CD4-positive, CD25-positive, alpha-beta regulatory T cell (primary cell): ENCODE measurements at places on chromosomes 3 and 15. TPM values are rescaled to one million over a fixed set of nuclear protein-coding genes. Genes with fewer than 3 reads are reported as not detected.

The SAMD7 gene
- polyA plus RNA-seq, result not detected

The HTR3E gene
- polyA plus RNA-seq, result not detected

The SEMA5B gene
- not detected for polyA plus RNA-seq

The CFAP92 gene
- not detected for polyA plus RNA-seq

The GABRR3 gene
- polyA plus RNA-seq, result not detected

The FRMD5 gene
- 0.24 TPM for polyA plus RNA-seq

The ABHD6 gene
- 7.8 TPM for polyA plus RNA-seq

The LRRC31 gene
- not detected for polyA plus RNA-seq

The ACAD9 gene
- polyA plus RNA-seq, result 19.1 TPM

The CHRFAM7A gene
- polyA plus RNA-seq, result 3.4 TPM

The GPX1 gene
- polyA plus RNA-seq, result 241 TPM

The C2CD4B gene
- not detected for polyA plus RNA-seq

The MRPL46 gene
- polyA plus RNA-seq, result 49.9 TPM

The SMCO1 gene
- not detected for polyA plus RNA-seq

The CHDH gene
- polyA plus RNA-seq, result 0.45 TPM

The SNX22 gene
- polyA plus RNA-seq, result 0.85 TPM
